ENCODE measurements at places on chromosomes 11 and 22.

GRCh38 chr22:37519268-37520195 lies at the start of gene CARD10:
CARD10 (minus strand) TSS chr22:37519415; CDS start chr22:37519200, 215 bp downstream.
- DNase-seq: no peak

GRCh38 chr11:35089666-35090065 lies 49.3 kb upstream of the CD44 start:
- no peak for DNase-seq

GRCh38 chr22:22110548-22111266 lies 128.1 kb upstream of the TOP3B start:
- no peak for DNase-seq

- no peak for DNase-seq
Observed at GRCh38 chr11:45795379-45795778, 9.6 kb upstream of the SLC35C1 start.

DNA sequence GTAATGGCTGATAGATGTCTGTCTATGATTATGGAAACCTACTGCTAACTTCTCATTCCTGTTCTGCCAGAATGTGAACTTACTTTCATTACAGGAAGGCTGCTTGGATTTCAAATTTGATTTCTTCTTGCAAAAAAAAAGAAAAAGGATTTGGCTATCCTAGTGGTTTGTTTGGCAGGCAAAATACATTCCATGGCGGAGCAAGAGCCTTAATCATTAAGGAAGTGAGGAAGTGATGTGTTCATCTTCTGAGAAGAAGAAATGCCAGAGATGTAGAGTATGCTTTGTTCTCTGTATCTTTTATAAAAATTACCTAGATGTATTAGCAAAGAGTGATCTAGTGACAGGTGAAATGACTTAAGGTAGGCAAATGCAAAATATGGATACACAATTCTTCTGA lies 356.3 kb downstream of the SOX6 start:
- DNase-seq: no peak

DNA sequence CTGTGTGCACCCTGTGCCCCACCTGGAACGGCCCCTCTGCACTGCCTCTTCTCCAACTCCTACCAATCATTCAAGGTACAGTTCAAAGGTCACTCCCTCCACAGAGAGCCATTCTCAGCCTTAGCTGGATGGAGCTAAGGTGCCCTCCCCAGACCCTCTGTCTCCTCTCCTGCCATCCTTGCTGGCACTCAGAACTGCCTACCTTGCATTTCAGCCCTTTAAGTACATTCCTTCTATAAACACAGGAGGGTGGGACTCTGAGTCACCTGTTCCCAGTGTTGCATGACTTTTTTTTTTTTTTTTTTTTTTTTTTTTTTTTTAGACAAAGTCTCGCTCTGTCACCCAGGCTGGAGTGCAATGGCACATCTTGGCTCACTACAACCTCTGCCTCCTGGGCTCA lies 8.6 kb downstream of the TTLL1 start:
- DNase-seq: no peak

DNA sequence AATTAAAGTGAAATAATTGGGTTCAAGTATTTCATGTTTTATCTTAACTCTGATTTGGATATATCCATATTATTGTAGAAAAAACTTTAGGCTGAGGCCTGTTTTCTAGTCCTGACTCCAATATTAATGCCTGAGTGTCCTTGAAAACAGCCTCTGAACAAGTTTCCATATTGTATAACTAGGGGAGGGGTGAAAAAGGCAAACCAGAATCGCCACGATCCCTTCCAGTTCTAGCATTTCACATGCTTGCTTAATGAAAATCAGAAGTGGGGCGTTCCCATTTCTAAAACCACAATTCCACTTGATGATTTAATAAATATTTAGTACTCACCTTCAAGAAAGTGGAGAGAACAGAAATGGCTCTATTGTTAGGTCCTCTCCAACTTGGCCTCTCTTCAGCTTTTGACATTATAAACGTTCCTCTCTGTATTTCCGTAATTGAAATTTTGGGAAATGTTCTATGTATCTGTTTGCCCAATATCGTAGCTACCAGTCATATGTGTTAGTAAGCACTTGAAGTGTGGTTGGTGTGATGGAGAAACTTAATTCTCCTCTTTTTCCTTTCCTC lies 561.4 kb upstream of the CCDC90B start:
- no peak for DNase-seq

GRCh38 chr11:94638301-94638901 lies 71.2 kb downstream of the PIWIL4 start:
- no peak for DNase-seq

GRCh38 chr11:44750551-44751465 lies 24.0 kb downstream of the TSPAN18 start:
- no peak for DNase-seq

- DNase-seq: no peak
Observed at GRCh38 chr11:79675081-79675480, 234.3 kb upstream of the TENM4 start.

DNA sequence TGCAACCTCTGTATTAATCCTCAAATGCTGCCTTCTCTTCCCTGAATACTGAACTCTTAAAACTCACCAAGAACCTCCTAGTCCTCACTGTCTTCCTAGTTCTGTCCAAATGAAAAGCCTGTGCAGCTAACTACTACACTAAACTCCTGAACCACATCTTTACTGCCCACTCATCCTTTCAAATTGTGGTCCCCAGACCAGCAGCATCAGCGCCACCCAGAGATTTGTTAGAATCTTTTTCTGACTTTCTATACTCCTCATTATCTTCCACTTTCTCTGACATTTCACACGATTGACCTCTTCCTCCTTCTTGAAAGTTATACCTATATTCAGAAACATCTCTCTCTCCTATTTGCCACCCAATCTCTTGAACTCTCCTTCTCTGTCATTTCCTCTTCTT lies 461.3 kb downstream of the DLG2 start:
- DNase-seq: no peak

- no peak for DNase-seq
Observed at GRCh38 chr11:113446112-113446511, 29.1 kb downstream of the DRD2 start.

- no peak for DNase-seq
Observed at GRCh38 chr11:15901054-15901453, 455.3 kb downstream of the SOX6 start.

GRCh38 chr22:17781319-17782031 lies 7.2 kb upstream of the BID start:
- no peak for DNase-seq

DNA sequence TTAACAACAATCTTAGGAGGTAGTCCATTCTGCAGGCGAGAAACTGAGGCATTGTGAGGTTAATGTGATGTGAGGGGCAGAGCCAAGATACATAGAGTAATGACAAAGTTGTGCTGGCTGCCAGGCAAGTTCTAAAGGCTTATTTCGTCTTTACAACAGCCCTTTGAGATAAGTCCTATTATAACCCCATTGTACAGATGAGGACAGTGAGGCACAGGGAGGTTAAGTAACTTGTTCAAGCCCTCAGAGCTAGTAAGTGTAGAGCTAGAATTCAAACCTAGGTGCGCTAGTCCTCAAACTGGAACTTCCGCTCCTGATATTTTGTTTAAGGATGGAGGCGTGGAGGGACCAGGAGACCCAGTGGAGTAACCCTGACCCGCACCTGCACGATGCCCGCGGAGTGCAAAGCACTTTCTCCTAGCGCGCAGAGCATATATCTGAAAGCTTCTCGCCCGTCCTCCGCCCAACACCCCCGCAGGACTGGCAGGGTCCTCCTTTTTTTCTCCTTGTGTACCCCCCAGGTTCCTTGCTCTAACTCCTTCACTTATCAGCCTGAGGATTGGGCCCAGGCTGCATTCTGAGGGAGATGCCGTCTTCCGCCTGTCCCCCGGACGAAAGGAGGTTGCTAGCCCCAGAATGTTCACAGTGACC lies 4.9 kb upstream of the FLI1 start:
- DNase-seq: no peak

- DNase-seq: no peak
Observed at GRCh38 chr11:84566671-84567070, 1060.5 kb downstream of the DLG2 start.

GRCh38 chr11:86593833-86594232 lies 78.6 kb downstream of the ME3 start:
- no peak for DNase-seq

GRCh38 chr11:68314203-68315170 lies 2.1 kb downstream of the LRP5 start:
- no peak for DNase-seq

DNA sequence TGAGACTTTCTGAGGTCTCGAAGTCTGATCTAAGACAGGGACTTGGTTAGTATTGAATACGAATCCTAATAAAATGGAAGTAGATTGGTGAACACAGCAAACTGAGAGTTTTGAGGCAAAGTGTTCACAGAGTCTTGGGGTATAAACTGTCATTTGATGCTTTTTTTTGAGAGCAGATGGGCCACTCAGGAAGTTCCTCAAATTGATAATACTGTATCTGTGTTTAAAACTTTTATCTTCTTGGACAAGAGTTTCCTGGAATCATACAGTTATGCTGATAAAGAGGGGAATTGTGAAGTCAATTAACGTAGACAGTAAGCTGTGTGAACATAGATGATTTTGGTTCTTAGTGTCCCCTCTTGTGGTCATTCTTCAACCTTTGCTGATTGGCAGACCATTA lies 80.0 kb upstream of the CLPB start:
- DNase-seq: no peak

DNA sequence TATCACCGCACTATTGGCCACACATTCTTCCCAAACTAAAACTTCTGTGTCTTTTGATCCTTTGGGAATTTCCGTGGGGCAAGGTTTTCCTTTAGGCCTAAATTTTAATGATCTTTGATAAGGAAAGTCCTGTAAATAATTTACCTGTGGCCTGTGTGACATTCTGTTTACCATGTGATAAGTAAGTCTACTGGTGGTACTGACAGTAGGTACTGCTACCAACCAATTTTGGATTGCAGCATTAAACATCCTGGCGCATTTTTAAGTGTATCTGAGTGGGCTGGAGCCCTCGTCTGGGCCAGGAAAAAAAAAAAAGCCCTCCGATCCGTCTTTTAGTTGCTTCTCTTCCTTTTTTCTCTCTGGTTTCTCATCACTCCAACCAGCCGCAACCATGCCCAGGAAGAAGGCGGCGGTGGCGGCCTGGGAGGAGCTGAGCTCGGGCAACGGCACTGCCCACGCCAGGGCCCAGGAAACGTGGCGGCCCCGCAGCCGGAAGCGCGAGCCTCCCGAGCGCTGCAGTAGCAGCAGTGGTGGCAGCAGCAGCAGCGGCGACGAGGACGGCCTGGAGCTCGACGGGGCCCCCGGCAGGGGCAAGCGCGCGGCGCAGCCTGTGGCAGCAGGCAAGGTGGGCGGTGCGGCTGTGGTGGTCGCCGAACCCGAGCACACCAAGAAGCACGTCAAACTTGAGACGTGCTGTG lies 33.6 kb downstream of the ASRGL1 start:
- no peak for DNase-seq

GRCh38 chr11:118608360-118609227 lies 1.2 kb downstream of the PHLDB1 start:
- no peak for DNase-seq

DNA sequence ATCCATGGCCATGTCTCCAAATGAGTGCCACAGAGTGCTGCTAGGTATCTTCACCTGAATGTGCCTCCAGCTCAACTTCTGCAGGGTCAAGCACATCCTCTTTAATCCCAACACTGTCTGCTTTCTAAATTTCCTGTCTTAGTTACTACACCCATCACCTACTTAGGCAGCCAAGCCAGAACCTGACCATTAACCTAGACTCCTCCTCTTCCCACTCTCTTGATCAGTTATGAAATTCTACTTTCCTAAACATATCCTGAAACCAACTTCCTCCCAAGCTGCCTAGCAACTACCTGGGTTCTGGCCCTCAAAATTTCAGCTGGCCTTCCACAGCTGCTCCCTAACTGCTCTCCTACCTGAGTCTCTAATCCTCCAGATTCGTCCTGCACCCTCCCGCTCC lies 22.7 kb downstream of the CADM1 start:
- no peak for DNase-seq

DNA sequence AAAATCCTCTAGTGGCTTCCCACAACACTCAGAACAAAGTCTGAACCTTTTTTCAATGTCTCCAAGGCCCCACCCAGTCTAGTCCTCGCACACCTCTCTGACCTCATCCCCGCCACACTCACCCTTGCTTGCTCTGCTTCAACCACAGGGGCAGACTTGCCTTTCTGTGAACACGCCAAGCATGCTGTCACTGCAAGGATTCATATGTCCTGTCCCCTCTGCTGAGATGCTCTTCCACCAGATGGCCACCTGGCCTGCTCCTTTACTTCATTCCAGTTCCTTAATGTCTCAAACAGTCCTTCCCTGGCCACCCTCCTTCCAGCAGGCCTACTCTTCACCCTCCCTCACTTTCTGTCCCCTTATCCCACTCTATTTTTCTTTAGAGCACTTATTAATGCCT lies 60.6 kb upstream of the ARHGAP20 start:
- DNase-seq: no peak

DNA sequence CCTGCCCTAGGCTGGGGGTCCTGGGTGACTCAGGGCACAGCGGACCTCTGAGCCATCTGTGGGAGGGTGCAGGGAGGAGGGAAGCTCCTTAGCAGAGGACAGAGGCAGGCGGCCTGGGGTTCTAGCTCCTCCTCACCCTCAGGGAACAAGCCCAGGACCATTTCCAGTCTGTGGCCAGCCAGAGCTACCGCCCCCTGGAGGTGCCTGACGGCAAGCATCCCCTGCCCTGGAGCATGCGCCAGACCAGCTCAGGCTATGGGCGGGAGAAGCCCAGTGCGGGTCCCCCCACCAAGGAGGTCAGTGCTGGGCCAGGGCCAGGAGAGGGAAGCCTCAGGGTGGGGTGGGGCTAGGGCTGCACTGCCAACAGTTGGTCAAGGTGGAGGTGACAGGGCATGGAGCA lies 26.0 kb upstream of the LRRC10B start:
- DNase-seq: no peak

DNA sequence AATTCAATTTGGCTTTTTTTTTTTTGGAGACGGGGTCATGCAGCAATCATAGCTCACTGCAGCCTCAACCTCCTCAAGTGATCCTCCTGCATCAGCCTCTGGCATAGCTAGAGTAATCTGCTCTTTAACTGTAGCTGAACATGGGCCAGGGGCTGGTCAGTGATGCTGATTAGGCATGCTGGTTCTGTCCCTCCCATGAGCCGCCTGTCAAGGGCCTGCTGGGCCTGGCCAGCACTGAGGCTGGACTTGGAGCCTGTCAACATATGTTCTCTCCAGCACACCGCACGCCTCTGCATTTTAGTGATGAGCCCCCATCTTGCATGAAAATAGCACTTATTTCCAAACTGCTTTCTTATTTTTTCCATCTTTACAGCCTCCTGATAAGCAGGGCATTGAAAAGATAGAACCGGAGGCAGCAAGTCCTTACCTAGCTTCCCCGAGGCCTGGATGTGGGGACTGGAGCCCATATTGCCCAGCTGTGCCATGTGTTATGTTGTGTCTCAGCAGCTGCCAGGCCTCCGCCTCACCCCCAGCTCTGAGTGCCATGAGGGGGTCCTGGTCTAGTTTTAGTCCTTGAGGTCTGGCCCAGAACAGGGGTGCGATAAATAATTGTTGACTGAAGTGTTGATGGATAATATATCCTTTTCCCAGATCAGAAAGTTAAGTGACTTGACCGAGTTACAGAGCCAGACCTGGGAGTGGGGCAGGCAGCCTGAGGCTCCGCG lies 80.0 kb downstream of the CTTN start:
- DNase-seq: no peak
